ENCODE measurements at places on chromosomes 11 and 22.

DNA sequence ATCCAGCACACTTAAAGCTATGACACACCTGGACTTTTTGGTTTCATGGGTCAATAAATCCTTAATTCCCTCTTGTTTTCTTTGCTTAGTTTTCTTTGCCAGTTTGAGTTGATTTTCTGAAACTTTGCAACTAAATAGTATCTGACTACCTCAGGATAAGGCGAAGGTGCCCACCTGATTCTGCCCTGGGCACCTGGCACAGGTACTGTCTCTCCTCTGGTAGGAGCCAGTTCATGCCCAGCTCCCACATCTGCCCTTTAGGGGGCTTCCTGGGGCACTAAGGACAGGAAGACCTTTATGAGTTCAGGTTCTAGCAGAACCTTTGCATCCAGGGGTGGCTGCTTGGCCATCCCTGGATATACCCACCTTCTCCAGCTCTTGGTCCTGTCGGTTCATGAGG, 19.6 kb upstream of the KCNJ11 start:
- no peak for DNase-seq

DNA sequence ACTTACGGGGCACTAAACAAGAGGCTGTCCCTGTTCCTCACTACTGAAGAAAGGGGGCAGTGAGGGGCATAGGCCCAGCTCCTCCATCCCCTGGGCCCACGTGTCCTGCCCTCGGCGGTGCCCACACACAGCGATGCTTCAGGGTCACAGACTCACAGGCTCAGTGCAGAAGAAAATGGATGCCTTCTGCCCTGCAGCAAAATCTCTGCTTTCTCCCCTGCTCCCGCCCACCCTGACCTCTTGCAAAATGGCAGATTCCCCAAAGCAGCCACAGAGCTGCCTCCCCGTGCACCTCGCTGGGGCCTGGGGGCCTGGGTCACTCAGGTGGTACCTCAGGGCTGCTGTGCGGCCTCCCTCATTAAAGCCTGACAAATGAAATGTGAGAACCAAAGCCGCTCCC, 204.0 kb downstream of the DSCAML1 start:
- no peak for DNase-seq

GRCh38 chr11:1461826-1462697, 24.5 kb downstream of the MOB2 start:
- DNase-seq: no peak

DNA sequence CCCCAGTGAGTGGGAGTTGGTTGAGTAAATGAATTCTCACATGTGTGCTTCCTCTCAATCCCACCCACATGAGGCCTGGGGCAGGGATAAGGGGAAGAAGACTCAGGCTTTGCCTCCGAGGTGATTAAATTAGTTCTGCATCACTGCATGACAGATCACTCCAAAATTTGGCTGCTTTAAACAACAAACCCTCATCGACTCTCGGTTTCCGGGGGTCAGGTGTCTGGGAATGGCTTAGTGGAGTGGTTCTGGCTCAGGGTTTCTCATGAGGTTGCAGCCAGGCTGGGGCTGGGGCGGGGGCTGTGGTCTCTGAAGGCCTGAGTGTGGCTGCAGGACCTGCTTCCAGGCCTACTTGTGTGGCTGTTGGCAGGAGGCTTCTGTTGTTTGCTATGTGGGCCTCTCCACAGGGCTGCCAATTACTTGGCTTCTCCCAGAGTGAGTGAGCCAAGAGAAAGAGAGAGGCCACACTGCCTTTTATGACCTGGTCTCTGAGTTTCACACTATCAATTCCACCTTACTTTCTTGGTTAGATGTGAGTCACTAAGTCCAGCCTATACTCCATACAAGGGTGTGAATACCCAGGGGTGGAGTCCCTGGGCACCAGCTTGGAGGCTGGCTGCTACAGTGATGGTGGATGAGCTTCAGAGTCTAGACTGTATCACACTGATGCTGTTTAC, 15.9 kb downstream of the MOGAT2 start:
- no peak for DNase-seq

DNA sequence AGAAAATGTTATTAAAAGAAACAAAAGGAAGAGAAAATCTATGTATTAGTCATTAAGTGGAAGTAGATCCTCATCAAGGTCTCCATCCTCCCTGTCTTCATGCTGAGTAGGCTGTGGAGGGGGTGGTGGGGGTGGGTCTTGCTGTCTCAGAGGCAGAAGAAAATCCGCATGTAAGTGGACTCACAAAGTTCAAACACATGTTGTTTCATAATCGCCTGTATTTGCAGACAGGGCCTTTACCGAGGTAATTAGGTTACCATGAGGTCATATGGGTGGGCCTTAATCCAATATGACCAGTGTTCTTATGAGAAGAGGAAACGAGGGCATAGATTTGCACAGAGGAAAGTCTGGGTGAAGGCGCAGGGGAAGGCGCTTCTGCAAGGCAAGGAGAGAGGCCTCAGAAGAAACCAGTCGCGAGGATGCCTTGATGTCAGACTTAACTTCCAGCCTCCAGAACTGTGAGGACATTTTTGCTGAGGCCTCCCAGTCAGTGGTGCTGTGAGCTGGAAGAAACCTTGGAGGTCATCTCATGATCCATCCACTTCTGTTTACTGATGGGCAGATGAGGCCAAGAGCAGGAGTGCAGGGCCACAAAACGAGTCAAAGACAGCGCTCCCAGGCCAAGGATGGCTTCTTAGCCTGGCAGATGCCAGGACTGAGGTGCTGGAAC, 49.3 kb upstream of the THY1 start:
- no peak for DNase-seq

DNA sequence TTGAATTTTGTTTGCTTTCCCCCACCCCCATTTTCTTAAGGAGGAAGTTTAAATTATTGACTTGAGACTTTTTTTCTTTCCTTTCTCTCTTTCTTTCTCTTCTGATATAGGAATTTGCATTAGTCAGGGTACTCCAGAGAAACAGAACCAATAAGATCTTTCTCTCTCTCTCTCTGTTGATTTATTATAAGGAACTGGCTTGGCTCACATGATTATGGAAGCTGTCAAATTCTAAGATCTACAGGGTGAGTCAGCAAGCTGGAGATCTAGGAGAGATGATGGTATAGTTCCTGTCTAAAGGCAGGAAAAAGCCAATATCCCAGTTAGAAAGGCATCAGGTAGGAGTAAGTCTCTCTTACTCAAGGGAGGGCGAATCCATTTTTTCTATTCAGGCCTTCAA, 64.0 kb downstream of the CCDC81 start:
- no peak for DNase-seq

DNA sequence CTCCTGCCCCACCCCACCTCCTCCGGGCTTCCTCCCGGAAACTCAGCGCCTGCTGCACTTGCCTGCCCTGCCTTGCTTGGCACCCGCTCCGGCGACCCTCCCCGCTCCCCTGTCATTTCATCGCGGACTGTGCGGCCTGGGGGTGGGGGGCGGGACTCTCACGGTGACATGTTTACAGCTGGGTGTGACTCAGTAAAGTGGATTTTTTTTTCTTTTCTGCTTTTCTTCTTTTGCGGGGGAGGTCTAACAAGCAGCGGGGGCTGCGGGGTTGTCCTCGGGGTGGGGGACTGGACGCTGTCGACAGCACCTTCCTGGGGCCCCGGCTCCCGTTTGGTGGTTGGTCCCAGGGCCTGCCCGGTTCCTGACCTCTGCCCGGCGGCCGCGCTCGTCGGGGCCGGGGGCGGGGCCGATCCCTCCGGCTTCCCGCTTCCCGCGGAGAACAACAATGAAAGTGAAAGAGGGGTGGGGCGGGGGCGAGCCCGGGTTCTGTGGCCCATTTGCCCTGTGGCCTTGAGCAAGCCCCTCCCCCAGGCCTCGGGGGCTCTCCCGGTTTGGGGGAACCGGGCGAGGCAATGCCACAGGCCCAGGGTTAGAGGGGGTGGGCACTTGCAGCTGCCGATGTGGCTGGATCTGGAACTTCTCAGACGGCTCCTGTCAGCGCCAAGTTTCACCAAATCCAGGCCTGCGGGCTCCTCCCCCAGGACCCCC, 975 bp upstream of the MDK start:
- no peak for DNase-seq

DNA sequence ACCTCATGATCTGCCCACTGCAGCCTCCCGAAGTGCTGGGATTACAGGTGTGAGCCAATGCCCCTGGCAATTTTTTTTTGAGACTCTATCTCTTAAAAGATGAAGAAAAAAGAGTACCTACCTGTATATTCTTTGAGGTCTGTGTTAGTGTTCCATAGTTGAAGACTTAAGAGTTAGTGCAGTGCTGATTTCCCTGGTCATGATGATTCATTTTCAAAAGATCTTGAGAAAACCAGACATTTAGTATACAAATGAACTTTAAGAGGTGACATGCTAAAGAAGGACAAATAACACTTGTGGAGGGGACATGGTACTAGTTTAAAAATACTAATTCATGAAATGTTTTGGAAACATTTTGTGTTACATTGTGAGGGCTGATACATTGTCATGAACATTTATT, 17.7 kb downstream of the CBL start:
- no peak for DNase-seq

DNA sequence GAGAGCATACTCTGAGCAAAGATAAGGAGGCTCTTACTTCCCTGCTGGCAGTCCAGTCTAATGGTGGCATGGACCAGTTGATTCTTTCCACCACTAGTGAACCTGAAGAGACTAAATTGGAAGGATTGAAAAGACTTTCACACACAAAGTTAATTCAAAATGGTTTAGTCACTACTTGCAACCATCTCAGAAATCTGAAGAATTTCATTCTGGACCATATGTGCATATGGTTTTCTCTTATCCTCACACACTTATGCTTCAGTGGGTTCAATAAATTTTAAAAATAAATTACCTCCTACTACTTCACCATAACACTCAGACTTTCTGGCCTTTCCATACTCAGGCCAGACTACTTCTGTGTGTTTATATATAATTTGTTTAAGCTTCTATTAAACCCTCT, 44.7 kb downstream of the CADM1 start:
- peak; percentile 10 for DNase-seq

DNA sequence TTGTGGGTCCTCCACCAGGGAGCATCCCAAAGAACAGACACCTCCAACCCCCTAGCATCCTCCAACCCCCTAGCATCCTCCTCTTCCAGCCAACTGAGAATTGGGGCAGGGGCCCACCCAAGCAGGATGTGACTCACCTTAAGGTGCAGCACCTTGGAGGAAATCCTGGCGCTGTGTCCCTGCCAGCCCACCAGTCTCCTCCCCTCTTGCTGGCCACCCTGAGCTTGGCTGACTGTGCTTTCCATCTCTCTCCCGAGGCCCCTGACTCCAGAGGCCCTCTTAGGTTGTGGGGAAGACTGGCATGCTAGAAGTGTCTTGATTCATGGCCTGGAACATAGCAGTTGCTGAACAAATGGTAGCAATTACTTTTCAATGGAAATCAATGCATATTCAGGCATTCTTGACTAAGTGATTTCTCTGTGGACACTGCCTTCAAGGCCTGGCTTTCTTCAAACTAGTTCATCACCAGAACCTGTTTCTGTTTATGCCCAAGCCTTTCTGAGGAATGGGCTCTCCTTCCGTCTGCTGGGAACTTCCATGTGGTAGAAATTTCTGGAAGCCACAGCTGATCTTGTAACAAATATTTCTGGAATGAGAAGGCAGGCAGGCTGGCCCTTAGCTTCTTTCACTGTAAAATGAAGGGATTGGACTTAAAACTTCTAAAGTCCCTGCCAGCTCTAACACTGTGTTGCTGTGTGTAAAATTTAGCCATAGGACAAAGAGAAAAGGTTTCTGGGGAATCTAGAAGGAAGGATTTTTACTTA, 60.5 kb downstream of the CEP164 start:
- DNase-seq: peak; percentile 66

DNA sequence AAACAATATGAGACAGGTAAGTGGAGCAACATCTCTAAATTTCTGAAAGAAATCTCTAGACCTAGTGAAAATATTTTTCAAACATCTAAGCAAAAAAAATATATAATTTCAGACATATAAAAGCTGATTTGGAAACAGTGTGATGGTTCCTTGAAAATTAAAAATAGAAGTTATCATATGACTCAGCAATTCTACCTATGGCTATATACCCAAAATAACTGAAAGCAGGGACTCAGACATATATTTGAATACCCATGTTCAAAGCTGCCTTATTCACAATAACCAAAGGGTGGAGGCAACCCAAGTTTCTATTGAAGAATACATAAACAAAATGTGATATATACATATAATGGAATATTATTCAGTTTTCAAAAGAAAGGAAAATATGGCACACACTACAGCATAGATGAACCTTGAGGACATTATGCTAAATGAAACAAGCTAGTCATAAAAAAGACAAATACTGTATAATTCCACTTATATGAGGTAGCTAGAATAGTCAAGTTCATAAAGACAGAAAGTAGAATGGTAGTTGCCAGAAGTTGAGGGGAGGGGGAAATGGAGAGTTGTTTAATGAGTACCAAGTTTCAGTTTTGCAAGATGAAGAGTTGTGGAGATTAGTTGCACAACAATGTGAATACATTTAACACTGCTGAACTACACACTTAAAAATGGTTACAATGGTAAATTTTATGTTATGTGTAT, 300.4 kb downstream of the TTC28 start:
- DNase-seq: no peak

DNA sequence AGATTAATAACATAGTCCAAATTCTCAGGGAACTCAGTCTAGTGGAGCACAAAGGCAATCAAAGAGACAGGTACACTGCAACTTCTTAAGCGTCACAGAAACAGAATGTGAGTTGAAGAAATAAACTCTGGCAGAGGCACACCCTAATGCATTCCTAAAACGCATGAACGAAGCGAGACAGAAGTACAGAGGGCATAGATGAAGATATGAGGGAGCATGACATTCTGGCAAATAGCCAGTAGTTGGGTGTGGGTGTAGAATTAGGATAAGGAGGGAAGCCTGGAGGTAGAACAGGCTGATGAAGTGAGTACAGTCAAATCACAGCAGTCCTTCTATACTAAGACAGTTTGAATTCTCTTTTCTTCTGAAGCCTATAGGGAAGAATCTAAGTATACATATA, 838.7 kb upstream of the API5 start:
- no peak for DNase-seq

GRCh38 chr11:34603129-34604001, 17.5 kb upstream of the EHF start:
- no peak for DNase-seq

- DNase-seq: no peak
Observed at GRCh38 chr11:107592813-107593212, 1.9 kb downstream of the ELMOD1 start.

GRCh38 chr11:6385046-6385777, 5.1 kb upstream of the SMPD1 start:
- no peak for DNase-seq

DNA sequence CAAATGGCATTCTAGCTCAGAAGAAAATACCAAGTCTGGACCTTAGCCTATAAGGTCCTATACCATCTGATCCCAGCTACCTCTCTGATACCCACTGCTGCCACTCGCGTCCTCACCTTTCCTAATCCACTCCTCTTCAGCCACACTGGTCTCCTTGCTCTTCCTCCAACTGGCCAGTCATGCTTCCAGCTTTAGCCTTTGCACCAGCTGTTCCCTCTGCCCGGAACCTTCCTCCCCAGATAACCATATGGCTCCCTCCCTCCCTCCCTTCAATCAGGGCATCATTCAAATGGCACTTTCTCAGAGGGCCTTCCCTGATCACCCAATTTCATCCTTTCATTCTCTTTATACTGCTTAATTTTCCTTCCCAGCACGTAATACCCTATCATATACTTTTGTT, 67.9 kb downstream of the KCNC1 start:
- no peak for DNase-seq

- no peak for DNase-seq
Observed at GRCh38 chr22:49380095-49380827, 447.4 kb downstream of the BRD1 start.
